Right cardiac atrium (tissue), 5 donors: ENCODE measurements at places on chromosomes 13 and 19. TPM values are rescaled to one million over a fixed set of nuclear protein-coding genes. Genes with fewer than 3 reads are reported as not detected.

ZNF266 gene
- 12.1 TPM for total RNA-seq

NOTCH3 gene
- total RNA-seq, result 11.3 TPM

PRKCSH gene
- 142 TPM for total RNA-seq

TIMM50 gene
- total RNA-seq, result 62.0 TPM

DNA sequence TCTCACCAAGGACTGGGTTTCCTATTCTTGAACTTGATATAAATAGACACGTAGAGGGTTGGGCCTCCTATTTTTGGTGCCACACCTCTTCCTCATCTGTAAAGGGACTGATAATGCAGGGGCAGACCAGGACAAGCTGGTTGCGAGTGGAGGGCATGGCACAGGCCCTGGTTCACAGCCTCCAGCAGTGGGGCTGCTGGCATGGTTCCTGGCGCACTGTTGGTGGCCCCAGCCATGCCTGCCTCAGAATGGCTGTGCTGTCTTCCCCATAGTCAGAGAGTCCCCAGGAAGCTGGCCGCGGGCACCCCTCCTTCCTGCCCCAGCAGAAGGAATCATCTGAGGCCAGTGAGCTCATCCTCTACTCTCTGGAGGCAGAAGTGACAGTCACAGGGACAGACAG lies 10.5 kb upstream of the OVOL3 start:
- DNase-seq, result peak; percentile 84

ZNF730 gene
- 0.54 TPM for total RNA-seq
